ENCODE measurements at places on chromosomes 2 and 18.

DNA sequence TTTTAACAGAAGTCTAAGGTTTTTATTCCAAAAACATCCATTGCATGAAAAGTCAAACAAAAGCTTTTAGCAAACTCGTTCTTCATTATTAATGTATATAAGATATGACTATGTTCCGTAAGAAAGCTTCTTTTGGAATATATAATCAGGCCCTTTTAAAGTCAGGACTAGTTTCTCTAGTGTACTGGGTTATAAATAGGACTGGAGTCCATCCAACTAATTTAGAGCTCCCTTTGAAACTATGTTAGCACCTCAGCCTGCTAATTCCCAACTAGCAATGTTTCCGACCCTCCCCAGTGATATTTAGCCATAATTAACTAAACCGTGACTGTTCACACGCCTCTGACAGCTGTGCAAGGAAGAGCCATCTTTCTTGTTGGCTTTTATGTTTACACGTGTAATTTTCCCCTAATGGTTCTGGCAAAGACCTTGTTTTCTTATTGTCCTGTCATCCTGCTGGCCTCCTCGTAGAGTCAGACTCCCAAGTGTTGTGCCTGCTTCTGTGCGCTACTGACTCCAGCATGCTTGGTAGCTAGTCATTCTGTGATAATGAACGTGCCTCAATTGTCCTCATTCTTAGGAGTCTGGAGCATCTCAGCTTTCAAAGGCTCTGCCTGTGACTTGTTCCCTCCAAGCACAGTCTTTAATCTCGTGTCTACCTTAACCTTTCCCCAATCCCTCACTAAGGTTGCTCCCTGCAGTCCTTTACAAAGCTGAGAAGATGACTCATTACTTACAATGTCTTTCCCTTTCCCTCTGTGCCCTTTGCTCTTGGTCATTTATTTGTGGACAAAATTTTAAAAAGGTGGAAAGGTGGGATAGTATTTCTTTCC is 172.2 kb upstream of the RASGRP3 start:
- no peak for DNase-seq

DNA sequence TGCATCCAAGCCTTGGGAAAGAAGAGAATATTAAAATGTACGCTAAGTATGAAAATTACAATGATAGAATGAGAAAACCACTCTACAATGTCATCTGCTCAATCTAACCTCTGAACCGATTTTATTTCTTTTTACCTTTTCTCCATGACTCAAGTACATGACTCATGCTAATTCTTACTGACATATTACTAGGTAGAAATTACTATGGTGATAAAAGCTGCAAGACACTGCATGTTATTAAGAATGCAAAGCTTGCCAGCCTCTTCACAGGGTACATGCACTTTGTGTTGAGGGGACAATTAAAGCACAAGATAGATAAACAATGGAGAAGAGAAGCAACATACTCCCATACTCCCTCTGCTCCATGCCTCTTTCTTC is 20.7 kb downstream of the SFT2D3 start:
- no peak for DNase-seq

- no peak for DNase-seq
Measured at GRCh38 chr18:25239581-25240419, 112.2 kb downstream of the ZNF521 start.

GRCh38 chr2:238330391-238330790 is 10.1 kb downstream of the TRAF3IP1 start:
- DNase-seq, result no peak

DNA sequence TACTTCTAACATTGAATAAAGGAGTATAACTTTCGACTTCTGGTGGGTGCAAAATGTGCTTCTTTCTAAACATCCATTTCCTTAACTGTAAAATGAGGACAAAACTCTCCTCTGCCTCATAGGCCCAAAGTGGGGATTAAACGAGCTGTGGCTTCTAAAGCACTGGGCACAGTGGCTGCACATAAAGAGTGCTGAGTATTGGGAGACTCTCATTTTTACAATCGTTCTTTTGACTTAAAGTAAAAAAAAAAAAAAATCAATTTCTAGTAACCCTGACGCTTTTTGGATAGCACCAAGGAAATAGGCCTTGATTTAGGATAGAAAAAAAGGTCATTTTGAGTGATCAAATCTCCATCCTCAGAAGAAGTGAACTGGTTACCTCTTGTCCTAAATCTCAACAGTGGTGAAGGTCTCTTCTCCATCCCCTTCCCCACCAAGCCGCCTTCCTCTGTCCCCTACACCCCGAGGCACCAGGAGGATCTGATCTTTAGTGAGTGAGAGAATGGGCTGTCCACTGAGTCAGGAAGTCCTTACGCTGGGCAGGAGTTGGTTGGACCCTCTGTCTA is 161.6 kb downstream of the DDX1 start:
- DNase-seq, result no peak

- no peak for DNase-seq
Measured at GRCh38 chr2:236173036-236173728, 5.0 kb upstream of the GBX2 start.

DNA sequence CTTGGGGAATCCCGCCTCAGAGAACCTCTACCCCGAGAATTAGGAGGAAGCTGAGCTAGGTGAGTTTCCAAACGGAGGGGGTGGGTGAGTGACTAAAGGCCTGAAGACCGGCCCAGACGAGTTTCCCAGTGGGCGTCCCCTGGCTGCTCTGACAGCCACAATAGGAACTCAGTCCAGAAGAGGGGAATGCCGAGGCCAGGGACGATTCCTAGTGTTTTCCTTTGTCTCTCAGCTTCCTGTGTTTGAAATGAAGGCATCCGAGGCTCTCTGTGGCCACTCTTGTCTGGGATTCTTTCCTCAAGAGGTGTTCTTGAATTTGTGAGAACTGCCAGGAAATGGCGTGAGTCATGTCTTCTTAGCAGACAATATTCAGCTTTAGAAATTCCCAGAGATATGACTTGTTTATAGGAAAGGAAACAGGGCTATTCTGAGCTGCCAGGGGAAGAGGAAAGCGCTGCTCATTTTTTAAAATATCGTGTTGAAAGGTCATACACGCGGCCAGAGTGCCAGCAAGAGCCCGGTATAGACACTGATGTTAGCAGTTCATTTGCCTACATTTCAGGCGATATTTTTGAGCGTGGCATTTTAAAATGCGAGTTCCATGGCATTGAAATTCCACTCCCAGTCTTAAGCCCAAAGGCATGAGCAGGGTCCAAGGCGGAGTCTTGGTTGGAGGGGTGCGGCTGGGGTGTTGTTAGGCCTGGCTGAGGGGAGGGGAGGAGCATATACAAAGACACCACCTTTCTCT is 169.1 kb upstream of the KLF7 start:
- DNase-seq, result no peak

DNA sequence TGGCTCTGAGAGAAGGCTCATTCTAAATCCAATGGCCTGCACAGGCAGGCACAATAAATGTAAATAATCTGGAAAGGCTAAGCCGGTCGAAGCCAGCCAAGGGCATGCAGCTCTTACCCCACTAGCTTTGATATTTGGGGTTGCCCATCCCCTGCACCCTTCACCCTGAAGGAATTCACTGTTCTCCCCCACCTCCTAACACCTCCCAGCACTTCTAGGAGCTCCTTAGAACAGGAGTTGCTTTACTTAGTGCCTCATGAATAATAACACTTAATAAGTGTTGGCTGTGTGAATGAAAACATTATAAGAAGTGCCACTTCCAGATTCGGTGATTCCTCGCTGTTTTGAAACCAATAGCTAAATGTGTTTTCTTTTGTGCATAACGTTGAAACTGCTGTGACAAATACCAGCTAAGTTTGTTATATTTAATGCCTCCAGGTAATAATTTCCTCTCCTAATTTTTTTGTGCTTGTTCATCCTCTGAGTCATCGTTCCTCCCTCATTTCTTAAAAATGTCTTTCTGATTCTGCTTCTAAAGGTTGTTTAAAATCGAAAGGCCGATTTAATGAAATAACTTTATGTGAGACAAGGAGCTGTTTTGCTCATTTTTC is 458.8 kb downstream of the METTL4 start:
- DNase-seq, result no peak

DNA sequence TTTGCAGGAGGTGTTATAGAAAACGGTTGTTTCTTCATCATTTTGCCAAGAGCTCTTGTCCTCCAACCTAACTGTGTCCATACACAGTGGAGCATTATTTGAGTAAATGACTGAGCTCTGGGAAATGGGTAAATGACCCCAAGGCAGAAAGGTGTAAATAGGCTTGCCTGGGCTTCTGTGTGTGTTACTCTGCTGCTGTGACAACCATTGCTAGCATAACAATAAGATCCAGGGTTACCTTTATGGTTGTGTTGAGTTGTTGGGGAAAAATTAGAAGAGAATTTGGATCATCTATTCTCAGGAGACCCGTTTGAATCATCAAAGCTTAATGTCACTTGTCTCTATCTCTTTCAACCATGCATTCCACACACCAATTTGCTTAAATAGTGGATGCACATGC is 672.7 kb downstream of the DPP10 start:
- no peak for DNase-seq

- DNase-seq, result no peak
Measured at GRCh38 chr2:204753841-204754240, 208.6 kb downstream of the PARD3B start.

- DNase-seq, result no peak
Measured at GRCh38 chr2:230779126-230779525, 66.5 kb downstream of the CAB39 start.

GRCh38 chr18:44128365-44128764 is 552.3 kb upstream of the SETBP1 start:
- DNase-seq, result no peak

DNA sequence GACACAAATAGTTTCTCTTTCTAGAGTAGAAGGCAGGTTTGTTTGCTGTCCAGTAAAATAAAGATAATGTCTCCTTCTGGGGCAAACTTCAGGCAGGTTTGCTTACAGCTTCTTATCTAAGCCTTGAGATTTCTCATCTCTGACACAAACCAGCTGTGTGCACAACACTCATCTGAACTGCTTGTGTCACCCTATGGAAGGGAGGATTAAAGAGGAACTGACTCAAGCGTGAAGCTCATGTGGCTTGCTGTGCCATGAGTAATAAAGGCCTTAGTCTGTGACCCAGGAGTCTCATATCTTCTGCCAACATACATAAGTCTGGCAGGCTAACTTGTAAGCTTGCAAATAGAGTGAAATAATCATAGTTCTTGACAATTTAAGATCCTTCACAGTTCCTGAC is 24.2 kb upstream of the CPO start:
- no peak for DNase-seq

DNA sequence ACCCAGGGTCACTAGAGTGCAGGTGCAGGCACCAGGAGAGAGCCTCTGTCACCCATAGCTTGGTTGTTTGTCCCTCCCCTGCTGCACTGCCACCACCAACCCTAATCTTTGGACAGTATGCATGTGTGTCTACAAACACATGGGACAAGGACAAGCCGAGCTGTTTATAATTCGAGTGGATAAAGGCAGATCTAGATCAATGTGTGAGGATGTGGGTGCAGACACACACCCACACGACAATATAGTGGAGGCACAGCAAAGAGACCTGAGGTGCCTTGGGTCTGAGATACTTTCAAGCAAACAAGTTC is 199.2 kb downstream of the TNS1 start:
- no peak for DNase-seq

GRCh38 chr2:196640031-196640548 is 575 bp downstream of the CCDC150 start:
- DNase-seq, result no peak

DNA sequence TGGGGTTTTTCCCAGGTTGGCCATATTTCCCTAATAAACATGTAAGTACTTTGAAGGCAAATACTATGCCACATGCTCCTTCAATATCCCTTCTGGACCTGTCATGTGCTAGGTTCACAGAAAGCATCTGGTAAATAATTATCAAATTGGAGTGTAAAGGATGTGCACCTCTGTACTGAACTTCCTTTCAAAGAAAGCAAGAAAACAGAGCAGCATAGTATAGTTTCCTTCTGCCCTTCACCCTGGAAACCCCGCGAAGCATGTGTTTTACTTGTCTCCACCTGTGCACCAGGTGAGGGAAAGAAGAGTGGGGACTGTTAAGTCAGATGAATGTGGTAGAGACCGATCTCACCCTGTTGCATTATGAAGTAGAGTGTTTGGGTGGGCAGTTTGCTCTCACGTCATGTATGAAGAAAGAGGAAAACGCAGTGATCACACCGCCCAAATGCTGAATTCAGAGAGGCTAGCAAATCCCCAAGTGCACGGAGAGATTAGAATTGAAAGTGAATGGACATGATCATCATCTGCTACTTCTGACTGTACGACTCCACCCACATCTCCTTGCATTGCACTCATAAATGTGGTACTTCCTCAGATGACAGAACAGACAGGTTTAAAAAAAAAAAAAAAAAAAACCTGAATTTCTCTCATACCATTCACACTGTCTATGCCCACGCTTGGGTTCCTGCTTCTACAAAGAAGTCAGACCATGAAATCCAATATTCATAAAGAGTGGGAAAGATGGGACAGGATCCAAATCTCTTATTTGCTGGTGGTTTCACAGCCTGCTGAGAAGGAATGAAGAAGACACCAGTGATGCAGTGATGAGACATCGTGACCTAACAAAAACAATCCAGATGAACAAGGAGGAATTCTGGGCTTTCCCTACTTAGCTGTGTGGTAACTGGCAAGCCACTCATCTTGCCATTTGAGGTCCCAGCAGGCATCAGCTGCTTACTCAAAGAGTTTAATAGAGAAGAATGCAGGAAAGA is 448.6 kb downstream of the BCL11A start:
- no peak for DNase-seq

- DNase-seq, result no peak
Measured at GRCh38 chr2:232502911-232503808, 15.5 kb upstream of the ECEL1 start.

GRCh38 chr2:172808156-172808555 is 72.5 kb downstream of the RAPGEF4 start:
- DNase-seq, result no peak

- no peak for DNase-seq
Measured at GRCh38 chr18:66136039-66136438, 385.2 kb downstream of the CDH7 start.

- DNase-seq, result no peak
Measured at GRCh38 chr2:167653131-167653530, 594.3 kb downstream of the STK39 start.

DNA sequence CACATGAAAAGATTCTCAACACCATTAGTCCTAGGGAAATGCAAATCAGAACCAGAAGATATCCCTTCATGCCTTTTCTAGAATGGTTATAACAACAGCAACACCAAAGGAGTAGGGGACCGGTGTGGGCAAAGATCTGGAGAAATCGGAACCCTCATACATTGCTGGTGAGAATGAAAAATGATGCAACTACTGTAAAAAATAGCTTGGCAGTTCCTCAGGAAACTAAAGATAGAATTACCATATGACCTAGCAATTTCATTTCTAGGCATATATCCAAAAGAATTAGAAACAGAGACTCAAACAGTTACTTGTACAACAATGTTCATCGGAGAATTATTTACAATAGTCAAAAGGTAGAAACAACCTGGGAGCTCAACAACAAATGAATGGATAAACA is 29.2 kb upstream of the CDH7 start:
- no peak for DNase-seq

DNA sequence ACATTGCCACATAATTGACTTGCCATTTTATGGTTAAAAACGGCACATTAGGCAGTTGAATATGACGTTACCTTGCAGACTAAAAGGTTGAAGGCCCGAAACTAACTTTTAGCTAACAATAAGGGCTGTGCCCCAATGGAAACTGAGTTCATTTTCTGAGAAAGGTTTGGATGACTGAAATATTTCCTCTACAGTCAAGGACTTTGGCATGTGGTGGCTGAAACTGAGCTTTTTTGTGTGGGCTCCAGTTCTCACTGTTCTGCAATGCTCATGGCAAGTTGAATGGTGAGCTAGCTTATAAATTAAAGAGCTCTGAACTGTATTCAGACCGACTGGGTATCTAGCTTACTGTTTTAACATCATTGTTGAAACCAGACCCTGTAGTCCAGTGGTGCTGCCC is 23.8 kb upstream of the TXNDC2 start:
- DNase-seq, result no peak
